Stimulated activated CD4-positive, alpha-beta T cell treated with anti-CD3 and anti-CD28 coated beads, TNF-alpha, amount 100 ng/mL, for 24 hours (primary cell): ENCODE measurements at places on chromosomes 6 and 20.

DNA sequence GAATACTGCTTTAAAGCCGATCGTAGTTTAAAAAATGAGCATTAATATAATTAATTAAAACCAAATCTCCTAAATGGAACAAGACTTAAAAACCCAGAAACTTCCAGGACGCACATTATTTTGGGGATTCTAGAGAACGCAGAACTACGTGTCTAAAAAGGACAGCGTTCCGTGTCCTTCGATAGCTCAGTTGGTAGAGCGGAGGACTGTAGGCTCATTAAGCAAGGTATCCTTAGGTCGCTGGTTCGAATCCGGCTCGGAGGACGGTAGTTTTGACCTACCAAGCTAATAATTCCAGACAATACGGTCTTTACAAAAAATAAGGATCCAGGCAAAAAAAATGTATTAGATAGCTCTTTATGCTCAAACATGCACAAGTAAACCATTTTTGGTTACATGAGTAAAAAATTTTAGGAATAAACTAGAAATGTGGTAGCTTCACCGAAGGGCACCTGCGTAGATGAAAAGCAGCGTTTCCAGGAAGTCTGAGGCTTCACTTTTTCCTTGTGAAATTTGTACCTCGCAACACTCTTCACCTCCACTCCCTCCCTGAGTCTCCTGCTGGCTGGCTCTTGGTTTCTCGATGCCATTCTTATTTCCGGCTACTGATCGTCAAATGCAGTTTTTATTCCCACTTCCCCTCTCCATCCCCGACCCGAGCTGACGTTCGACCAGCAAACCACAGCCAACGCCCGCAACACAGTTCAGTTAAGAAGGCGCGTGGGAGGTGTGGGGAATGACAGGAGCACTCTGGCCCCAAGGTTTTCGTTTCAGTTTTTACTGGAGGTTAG lies 19.6 kb upstream of the ABT1 start:
- DNase-seq: peak; percentile 80

- no peak for DNase-seq
Measured at GRCh38 chr20:47740121-47740861, 45.0 kb downstream of the SULF2 start.

DNA sequence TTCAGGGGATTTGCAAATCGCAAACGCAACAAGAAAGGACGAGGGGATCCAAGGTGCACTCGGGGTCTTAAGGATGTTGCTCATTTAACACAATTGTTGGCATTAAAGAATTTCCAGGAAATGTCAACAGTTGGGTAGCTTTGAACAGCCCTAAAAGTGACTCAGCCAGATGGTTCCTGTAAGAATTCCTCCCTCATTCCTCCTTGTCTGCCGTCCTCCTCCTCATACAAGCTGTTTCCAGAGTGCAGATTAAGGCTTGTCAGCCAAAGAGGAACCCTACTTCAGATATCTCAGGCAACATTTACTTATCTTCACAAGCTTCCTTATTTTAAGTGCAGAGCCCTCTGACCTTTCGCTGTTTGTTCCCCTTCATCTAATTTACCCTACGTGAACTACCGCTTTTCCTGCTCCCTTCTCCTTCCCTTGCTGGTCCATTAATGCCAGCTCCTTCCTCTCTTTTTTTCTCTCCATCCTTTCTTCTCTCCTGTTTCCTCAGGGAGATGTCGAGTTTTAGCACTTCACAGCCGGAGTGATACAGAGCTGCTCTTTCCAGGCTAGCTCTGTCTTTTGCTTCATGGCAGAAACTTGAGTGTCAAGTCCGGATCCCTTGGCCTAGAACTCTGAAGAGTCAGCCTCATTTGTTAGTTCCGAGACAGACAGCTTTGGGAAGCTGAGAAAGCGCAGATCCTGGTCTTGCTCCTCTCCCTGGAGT lies 26.1 kb upstream of the TBC1D7 start:
- no peak for DNase-seq

GRCh38 chr6:136737871-136738691 lies 54.2 kb downstream of the MAP3K5 start:
- DNase-seq: no peak

GRCh38 chr6:166763606-166764472 lies 136.8 kb upstream of the RPS6KA2 start:
- no peak for DNase-seq

- no peak for DNase-seq
Measured at GRCh38 chr20:6123649-6124014, 802 bp upstream of the FERMT1 start.

- DNase-seq: no peak
Measured at GRCh38 chr6:142929751-142930358, 15.1 kb downstream of the HIVEP2 start.
